ENCODE measurements at places on chromosomes 3 and 15.

- DNase-seq: no peak
These were observed 60.1 kb upstream of the DAZL start for GRCh38 chr3:16665282-16665741.

GRCh38 chr15:71329041-71329440, 213.8 kb downstream of the THSD4 start:
- no peak for DNase-seq

GRCh38 chr3:9951962-9952805, at the start of gene PRRT3:
Gene PRRT3, minus strand, starts transcription at chr3:9952408. Its CDS starts 2,293 bp downstream, at chr3:9950115.
- DNase-seq: peak; percentile 33

DNA sequence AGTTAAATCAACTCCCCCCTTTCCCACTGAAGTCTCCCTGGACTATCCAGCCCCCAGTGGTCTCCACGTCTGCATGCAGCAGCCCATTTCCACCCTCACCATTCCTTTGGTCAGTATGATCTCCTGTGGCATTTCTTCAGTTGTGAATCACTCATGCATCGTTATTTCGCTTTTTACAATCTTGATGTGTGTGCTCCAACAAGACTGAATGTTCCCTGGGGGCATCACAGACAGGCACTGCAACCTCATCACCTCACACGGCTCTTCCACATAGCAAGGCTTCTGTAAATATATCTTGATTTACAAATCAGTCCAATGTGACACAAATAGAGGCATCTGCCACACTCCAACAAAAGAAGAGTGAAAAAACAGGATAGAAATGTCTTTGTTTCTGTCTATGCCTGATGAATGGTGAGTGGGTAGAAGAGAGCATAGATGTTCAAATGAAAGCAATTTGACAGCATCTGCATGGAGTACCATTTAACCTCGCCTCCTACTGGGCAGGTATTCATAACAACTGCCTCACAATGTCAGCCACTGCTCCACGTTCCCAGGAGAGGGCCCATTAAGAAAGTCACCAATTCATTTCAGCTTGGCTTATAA, 5.2 kb downstream of the HEG1 start:
- no peak for DNase-seq

DNA sequence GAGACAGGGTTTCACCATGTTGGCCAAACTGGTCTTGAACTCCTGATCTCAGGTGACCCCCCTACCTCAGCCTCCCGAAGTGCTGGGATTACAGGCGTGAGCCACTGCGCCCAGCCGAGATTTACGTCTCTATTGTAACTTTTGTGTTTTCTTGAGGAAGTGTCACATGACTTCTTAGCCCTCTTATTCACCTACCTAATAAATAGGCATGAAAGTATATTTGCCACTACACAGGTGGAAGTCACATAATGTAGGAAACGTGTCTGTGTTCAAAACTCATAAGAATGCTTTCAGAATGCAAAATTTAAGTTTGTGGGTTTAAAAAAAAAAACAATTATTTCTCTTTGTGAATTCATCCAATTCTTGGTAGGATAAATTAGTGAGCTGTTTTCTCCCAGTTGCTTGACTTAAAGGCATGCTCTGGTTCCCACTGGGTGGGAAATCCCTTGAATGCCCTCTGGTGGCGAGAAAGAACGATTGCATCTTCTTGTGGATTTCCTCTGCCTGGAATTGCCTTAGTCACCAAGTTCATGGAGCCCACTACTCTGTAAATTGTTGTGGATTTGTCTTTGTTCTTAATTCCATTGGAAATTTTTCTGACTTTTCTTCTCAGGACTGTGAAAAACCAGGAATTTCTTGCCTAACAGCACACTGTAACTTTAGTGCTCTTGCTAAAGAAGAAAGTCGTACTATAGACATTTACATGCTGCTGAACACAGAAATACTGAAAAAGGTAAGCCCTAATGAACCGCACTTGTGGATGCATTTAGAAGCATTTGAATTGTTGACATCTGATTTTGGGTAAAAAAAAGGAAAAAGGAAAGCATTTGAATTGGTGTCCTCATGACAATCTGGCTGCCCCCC, 82.2 kb upstream of the CTDSPL start:
- DNase-seq: no peak

GRCh38 chr3:35183927-35184675, 455.2 kb upstream of the ARPP21 start:
- DNase-seq: no peak

DNA sequence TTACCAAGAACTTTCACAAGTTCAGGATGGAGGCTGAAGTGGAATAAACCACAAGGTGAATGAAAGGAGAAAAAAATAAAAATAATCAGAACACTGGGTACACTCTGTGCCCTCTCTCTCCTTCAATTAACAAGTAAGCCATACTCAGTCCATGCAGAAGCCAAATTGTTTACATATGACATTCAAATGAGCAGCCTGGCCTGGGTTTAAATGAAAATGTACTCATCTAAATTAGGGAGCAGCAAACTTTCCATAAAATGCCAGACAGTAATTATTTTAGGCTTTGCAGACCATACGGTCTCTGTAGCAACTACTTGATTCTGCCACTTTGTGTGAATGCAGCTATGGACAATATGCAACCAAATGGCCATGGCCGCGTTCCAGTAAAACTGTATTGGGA, 376.6 kb downstream of the MAGI1 start:
- DNase-seq: no peak

GRCh38 chr15:85445361-85445760, 65.0 kb downstream of the AKAP13 start:
- no peak for DNase-seq

- DNase-seq: no peak
These were observed 90.0 kb upstream of the ADPGK start for GRCh38 chr15:72873379-72874233.

DNA sequence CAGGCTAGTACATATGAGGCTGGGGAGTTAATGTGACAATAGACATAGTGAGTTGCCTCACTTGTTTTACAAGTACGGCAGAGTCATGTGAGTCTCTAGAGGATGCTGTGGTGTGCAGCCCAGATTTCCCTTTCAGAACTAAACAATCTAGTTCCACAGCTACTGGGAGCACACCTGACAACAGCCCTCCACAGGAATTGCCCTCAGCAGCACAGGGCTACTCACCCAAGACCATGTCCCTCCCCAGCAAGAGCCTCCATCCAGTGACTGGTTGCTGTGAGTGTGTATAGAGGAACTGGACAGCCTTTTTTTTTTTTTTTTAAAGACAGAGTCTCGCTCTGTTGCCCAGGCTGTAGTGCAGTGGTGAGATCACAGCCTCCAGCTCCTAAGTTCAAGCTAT, 40.2 kb upstream of the UBE2E2 start:
- DNase-seq: no peak

Measured in activated T-helper 1 cell treated with Interleukin-2 at 50 U/mL for 16 hours (primary cell).